Activated naive CD8-positive, alpha-beta T cell treated with anti-CD3 and anti-CD28 coated beads for 36 hours (primary cell): ENCODE measurements at places on chromosomes 4 and X.

- no peak for DNase-seq
Measured at GRCh38 chr4:141540643-141541042, 95.7 kb upstream of the IL15 start.

DNA sequence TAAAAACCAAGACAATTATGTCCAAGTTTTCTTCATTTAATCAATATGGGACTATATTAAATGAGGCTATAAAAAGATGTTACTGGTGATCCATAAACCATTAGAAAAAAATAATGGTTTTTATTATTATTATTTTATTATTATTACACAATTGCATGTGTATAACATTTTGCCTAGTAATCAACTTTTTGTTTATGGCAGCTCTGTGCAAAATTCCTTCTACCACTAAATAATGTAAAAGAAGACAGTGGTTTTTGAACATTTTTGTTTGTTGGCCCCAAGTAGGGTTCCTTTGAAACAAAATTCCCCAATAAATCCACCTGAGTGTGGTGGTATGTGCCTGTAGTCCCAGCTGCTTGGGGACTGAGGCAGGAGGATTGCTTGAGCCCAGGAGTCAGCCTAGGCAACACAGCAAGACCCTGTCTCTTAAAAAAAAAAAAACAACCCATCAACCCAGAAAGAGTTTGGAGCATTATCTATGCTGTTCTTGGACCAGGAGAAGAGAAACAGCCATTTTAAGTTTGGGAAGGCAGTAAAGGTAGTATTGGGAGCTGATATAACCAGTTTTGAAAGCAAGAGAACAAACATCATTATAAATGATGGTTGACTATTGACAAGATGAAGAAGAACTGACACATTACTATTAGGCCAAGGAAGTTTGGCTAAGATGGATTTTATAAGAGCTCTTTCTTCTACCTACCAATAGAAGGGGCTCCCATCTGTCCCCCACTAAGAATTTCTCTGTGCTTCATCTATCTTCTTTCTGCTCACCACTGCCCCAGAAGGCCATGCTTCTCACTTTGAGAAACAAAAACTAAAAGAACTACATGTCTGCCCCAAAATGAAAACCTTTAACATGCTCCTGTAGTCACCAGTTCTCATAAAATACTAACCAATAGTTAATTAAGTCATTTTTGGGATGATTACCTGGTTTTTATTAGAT, 2.2 kb downstream of the TMEM156 start:
- DNase-seq: no peak

DNA sequence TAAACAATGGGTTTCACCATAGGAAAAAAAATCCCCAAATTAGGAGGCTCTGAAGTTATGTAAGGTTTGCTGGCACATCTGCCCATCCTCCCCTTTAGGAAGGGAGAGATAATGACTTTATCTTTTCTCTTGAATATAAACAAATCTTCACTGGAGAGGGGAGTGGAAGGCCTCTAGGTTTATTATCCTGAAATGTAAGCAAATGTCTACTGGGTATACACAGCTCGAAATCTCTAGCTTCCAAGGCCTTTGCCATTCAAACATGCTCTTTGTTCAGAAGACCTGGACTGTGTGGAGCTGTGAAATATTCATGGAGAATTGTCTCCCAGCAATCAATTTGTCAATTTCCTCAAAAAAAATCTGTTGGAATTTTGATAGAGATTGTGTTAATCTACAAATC, 21.7 kb upstream of the MED14 start:
- DNase-seq: no peak

DNA sequence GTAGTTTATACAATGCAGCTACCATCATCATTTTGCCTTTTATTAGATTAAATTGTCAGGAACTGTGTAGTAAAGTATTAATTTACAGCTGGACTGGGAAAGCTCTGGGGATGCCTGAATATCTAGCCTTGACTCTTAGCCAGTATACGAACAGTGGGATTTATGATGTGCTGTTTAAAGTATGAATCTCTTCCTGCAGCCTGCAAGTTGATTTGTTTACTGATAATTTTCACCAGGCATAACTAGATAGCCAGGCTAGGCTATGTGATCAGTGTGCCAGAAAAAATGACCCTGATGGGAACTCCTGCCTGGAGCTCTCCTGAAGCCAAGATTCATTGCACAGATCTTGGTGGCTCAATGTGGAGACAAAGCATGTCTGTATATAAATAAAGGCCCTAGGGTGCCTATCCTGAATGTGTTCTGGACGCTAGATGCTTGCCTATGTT, 119.2 kb downstream of the SCLT1 start:
- DNase-seq: no peak

DNA sequence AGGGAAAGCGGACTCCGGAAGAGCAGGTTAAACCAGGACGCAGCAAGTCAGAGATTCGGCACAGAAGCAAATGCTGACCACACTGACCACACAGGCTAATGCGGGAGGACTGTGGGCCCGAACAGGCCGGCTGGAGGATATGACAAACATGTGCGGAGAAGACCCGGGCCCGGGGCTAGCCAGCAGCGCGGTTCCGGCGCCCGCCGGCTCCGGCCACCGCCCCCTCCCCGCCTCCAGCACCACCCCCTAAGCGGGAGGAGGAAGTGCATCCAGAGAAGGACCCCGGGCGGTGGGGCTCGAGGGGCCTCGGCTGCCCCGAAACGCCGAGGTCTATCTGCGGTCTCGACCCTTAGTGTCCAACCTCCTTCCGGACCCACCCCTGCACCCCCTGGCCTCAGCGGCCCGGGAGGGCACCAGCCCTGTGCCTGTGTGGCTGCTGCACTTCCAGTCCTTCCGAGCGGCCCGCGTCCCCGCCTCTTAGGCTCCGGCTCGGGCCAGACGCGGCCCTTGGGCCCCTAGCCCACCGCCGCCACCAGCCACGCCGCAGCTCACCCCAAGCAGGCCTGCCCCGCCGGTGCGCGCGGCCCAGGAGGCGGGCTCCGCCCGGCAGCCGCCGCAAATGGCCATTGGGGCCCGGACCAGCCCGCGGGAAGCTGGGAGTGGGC, 2.1 kb downstream of the ELOVL6 start:
- DNase-seq: peak; percentile 53

DNA sequence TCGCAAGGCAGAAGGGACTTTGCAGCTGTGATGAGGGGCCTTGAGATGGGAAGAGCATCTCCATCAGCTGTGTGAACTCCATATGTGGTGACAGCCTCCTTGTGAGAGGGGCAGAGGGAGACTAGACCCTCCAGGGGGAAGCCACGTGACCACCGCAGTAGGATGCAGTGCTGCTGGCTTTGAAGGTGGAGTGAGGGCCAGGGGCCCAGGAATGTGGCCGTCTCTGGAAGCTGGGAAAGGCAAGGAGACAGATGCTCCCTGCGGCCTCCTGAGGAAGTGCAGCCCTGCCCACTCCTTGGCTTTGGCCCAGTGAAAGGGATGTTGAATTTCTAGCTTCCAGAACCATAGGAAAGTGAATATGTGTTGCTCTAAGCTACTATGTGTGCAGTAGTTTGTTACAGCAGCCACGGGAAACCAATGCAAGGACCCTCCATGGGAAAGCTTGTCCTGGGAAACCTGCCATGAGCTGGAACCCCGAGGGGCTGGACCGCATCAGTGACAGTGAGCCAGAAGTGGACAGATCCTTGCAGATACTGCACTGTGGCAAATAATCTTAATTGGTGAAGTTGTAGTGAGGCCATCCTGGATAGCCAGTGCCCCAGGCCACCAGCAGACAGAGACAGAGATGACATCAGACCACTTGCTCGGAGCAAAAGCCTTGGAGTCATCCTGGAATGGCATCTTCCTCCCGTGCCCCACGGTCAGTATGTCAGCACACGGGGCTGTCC, 35.4 kb upstream of the SORCS2 start:
- no peak for DNase-seq

GRCh38 chrX:120736989-120737388, 107.1 kb upstream of the C1GALT1C1 start:
- DNase-seq: no peak

DNA sequence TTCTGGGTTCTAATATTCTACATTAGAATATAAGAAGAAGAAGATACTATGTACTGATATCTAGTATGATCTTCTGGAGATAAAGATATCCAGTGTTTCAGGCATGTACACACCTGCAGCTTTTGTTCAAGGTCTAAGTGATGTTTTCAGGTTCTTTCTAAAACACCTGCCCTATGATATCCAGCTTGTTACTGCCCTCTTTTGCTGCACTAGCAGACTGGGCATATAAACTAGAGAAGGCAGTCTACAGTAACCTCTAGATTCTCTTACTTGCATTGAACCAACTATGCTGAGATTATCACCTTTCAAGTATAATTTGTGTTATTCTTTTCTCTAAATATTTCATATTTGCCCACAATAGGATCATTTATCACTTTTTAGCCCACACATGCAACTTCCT, 1.9 kb upstream of the FRYL start:
- DNase-seq: no peak

GRCh38 chrX:142655507-142655906, 370.2 kb upstream of the SPANXN4 start:
- DNase-seq: no peak

DNA sequence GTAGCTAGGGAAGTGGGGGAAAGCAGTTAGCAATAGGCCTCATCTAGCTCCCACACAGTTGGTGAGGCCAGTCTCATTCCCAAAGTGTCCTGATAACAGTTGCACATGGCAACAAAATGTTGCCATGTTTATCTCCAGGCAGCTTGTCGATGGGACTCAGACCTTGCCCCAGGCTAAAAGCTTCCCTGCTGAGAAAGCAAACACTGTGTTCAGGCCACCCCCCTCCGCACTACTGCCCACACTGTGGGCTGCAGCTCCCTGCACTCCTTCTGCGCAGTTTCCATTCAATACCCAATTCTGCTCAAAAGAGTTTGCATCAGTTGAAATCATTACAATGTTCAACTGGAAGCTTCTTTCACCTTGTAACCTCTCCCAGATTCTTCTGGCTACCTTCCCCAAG, 287.8 kb upstream of the GK2 start:
- no peak for DNase-seq

DNA sequence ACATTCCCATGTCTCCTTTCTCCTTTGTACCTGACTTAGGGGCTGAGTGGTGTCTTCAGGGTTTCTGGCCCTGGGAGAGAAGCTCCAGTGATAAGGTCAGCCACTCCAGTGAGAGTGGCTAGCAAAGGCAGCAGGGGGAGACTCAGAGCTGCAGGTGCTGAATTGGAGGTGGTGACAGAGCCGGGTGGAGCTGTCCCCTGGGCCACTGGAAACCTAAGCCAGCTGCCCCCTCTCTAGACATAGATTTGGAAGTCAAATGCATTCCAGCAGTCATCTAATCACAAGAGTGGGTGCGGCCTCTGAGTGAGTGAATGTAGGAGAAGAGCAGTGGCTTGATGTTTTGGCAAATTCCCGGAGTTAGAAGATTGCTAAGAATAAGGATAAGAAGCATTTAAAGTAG, 28.5 kb downstream of the TRIM2 start:
- no peak for DNase-seq

- DNase-seq: peak; percentile 61
Measured at GRCh38 chr4:54228056-54228527, 1.0 kb upstream of the PDGFRA start.

DNA sequence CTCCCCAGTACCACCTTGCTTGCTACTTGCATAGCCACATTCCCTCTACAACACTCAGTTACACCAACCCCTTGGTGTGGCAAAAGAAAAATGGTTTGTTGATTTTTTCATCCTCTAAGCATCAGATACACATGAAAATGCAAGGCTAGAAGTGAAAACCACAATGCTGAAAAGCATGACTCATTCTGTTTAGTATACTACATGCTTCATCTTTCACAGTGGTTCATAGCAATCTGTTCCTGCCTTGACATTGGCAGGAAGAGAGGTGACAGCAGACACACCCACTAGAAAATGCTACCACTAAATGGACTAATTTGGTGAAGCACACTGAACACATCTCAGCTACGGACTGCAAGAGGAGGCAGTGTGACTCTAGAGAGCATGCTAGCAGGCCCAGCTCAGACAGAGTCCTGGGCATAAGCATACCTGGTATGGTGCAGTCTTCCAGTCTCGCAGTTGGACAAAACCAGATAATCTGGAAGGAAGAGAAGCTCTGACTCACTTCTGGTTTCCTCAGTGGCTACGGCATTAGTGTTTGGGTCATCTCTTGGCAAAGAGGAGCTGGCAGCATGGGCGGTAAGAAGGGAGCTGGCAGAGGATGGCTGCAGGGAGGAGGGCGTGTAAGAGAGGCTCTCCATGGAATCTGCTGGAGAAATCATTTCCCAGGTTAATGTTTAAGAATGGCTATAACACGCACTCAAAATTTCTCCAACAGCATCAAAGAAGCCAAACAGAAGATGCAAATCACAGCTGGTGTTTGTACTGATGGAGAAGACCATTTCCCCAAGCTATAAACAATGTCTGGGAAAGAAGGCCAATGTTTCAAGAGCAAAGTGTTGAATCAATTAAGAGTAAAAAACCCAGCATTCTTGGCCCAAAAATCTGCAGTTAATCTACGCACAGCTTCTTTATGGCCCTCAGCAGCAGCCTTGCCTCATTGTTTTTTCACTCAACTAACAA, 37.8 kb downstream of the GAB3 start:
- DNase-seq: no peak

DNA sequence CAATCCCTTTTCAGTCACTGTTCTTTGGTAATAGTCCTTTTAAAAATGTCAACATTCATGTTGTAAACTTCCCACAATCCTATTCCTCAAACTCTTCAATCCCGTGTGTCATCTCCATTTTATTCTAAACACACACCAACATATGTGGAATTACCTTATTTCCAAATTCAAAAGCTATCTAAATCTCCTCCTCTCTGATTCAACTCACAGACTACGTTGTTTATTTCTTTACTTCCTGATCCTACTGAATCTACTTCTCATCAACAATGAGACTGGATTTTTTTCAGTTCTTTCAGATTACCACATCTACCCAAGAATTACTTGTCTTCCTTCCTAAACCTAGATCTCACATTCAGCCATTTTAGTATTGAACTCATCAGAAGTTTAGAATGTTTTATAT, 188.2 kb downstream of the GABRB1 start:
- no peak for DNase-seq

DNA sequence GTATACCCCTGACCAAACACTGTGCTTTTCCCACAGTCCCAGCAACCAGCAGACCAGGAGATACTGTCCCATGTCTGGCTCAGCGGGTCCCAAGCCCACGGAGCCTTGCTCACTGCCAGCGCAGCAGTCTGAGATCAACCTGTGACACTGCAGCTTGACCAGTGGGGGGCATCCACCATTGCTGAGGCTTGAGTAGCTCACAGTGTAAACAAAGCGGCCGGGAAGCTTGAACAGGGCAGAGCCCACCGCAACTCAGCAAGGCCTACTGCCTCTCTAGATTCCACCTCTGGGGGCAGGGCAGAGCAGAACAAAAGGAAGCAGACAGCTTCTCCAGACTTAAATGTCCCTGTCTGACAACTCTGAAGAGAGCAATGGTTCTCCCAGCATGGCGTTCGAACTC, 58.1 kb downstream of the SLC10A6 start:
- DNase-seq: no peak
